Activated naive CD8-positive, alpha-beta T cell treated with anti-CD3 and anti-CD28 coated beads, Interleukin-2, amount 10 ng/mL, durations not matched to agents 7 days and 5 days (primary cell): ENCODE measurements at places on chromosomes 2 and 18. TPM values are rescaled to one million over a fixed set of nuclear protein-coding genes. Genes with fewer than 3 reads are reported as not detected.

DNA sequence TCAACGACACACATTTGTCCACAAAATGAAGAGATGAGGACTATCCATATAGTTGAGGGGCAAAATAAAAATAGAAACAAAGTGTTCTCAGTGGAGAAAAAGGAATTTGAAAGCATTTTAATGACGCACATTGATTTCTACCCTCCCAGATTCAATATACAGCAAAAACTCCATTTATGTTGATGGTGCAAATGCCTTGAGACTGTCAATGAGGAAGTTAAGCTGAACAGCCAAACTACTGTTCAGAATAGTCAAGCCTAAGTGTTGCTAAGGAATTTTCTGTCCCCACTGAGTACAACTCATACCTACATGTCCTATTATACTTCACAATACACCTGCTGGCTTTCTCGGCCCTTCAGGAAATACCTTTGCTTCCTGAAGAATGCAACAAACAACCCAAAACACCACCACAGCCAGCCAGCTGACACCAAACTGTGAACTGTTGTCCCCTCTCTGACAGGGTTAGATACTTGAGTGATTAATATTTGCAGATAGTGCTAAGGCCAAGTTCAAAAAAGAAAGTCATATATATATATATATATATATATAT, 27.8 kb upstream of the DARS1 start:
- H3K4me1 ChIP-seq = peaks cover 20% of the 10 kb centered on the region
- H3K27me3 ChIP-seq = no peaks in the 10 kb centered on the region
- no peak overlapping the region for H3K27ac ChIP-seq
- no peak for DNase-seq

DNA sequence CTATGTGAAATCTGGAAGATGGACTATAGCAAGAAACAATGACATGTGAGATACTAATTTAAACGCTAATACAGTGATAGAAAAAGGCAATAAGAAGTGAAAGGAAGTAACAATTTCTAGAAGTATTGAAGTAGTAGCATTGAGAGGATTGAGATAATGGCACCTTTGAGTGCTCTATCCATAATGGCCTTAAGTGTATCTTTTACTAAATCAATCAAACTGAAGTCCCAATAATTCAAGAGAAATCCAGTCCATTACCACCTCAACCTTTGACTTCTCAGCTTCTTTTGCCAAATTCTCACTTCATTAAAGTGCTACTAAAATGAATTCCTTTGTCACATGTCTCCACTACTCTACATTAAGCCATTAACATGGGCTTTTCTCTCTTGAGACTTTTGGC, 82.6 kb upstream of the KYNU start:
- DNase-seq = no peak
- no peaks in the 10 kb centered on the region for H3K27me3 ChIP-seq
- no peak overlapping the region for H3K4me3 ChIP-seq

DNA sequence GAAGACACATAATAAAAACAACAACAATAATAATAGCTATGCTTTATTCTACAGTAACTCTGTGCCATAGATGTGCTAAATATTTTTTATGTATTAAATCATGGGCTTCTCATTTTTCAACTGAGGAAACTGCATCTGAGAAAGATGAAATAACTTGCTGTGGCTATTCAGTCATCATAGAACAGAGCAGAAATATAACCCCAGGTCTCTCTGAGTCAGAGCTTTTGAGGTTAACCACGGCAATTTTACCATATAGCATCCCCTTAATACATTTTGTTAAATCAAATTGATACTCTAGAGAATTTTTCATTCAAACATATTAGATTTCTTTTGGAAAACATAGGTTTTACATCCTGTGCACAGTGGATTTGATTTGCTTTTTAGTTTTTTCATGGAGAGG, 586.6 kb upstream of the KLHL29 start:
- H3K27me3 ChIP-seq = no peaks in the 10 kb centered on the region
- H3K4me3 ChIP-seq = no peak overlapping the region
- no peak overlapping the region for H3K27ac ChIP-seq
- DNase-seq = no peak
- H3K4me1 ChIP-seq = no peaks in the 10 kb centered on the region
- no peaks in the 10 kb centered on the region for H3K36me3 ChIP-seq

DNA sequence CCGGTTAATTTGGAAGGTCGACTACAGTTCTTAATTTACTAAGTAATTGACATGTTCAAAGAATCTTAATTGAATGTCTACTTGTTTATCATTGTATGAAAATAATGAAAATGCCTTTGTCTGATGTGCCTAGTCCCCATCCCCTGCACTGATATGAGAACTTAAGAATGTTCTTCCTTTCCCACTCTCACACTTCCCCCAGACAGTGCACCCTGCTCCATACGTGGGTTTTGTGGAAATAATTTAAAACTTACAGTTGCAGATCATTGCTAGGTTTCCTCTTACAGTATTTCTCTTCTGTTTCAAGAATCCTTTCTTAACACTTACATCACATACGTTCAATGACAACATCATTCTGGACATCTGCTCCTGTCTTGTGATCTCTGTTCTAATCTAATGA, 3.5 kb downstream of the ICOS start:
- peak overlapping the region; percentile 63 for H3K27ac ChIP-seq
- no peak for DNase-seq
- H3K36me3 ChIP-seq = peaks cover 44% of the 10 kb centered on the region
- H3K4me3 ChIP-seq = peak overlapping the region; percentile 96
- no peaks in the 10 kb centered on the region for H3K27me3 ChIP-seq
- H3K4me1 ChIP-seq = peaks cover 53% of the 10 kb centered on the region

DNAJB2 gene
- 65.9 TPM for total RNA-seq
